ENCODE measurements at places on chromosomes 3 and 15.

DNA sequence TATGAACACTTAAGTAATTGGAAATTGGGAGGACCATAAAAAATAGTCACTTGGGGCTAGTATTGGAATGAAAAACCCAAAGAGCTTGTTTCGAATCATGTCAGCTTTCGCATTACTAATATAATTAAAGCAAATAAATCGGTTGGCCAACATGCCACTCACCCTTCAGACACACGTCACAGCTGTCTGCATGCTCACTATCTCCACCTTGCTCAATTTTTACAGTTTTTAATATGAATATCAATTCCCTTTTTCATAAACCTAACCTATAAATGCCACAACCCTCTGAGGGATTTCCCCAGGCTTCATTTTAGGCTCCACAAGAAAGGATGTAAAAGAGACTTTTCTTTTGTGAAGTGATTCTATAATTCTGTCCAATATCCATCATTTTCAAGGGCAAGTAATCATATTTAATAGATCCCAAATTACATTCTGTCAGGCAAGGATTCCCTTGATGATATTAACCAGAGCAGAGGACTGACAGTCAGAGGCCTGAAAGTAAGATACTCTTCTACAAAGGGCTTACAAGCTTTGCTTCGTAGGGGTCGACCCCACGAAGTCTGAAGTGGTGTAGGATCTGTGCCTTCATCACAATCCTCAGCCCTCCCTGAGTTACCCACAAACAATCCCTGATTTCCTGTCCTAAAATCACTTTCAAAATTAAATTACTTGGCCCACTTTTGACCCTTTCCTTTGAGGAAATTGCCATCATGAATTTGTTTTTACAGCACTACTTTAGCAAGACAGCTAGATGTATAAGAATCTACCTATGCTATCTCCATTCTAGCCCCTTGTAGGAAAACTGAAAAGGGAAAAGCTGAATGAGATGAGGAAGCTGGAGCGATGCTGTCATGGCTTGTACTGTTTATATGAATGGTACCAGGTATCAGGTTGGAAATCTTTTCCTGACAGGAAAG, 44.5 kb downstream of the NANOGP8 start:
- DNase-seq: no peak

DNA sequence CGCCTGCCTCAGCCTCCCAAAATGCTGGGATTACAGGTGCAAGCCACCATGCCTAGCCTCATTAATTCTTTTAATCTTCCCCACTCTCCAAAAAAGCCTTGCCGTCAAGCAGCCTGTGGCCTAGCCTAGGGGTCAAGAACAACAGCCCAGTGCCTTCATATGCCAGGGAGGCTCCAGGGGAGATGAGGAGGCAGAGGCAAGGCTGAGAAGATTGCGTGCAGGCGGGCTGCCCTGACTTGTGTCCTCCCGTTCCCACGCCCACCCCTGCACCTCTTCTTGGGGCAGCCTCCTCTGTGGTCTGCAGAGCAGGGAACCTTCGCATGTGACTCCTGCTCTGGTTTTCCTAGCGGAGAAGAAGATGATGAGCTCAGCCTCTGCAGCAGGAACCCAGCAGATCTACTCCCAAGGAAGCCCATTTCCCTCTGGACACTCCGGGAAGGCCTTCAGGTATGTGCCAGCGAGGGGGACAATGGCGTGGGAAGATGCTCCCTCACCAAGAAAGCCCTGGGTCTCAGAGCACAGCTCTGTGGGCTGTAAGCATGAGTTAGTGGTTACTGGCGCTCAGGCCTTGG, 118.5 kb upstream of the ABHD17C start:
- DNase-seq: no peak

DNA sequence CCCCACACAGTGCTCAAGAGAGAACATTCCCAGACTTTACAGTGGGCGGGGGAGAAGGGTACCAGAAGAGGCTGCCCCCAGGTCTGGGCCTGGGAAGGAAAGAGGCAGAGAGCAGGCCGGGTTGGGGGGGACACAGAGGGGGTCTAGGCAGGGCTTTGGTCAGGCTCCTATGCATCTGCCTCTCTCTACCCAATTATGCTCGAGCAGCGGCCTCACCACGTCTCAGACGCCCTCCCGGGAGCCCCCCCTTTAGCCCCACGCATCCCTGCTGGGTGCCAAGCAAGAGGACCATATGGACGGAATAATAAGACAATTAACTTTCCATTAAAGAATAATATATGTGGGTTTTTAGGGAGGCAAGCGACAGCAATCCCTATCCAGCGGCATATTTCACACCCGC, 32.8 kb downstream of the CACNA2D2 start:
- no peak for DNase-seq

- no peak for DNase-seq
Observed at GRCh38 chr15:89660556-89660955, 5.3 kb upstream of the KIF7 start.

DNA sequence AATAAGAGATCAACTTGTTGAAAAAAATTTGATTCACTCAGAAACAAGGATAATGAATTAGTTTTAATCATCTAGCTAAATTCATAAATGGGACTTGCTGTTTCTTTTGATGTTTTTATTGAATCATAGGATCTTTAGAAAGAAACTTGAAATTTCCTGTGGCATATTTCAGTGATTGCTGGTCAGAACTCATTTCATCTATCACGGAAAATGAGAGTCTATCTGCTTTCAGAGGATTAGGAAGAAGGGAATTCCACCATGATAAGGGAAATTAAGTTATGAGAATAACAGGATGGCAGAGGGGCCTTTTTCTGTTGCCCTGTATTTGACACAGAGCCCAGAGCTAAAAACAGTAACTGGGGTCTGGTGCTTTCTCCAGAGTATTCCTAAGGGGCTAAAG, 44.9 kb upstream of the CCNL1 start:
- DNase-seq: no peak

- DNase-seq: no peak
Observed at GRCh38 chr15:67349634-67350033, 95.0 kb downstream of the IQCH start.

DNA sequence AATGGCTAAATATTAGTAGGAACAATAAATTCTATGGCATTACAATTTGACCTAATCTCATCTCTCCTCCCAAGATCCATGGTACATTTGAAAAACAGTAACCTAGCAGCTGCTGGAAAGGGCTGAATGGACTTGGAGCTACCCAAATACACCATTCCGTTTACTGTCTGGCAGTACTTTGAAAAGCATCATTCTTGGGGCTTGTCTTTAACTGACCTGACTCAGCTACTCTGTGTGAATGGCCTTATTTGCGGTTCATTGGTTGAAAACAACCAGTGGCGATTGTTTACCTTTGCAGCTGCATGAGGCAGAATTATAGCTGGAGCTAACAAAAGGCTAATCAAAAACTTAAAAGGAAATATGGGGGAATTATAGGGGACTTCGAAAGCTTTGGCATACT, 311.2 kb upstream of the MCTP2 start:
- no peak for DNase-seq

- DNase-seq: no peak
Observed at GRCh38 chr15:68822818-68823217, 2.1 kb upstream of the ANP32A start.

DNA sequence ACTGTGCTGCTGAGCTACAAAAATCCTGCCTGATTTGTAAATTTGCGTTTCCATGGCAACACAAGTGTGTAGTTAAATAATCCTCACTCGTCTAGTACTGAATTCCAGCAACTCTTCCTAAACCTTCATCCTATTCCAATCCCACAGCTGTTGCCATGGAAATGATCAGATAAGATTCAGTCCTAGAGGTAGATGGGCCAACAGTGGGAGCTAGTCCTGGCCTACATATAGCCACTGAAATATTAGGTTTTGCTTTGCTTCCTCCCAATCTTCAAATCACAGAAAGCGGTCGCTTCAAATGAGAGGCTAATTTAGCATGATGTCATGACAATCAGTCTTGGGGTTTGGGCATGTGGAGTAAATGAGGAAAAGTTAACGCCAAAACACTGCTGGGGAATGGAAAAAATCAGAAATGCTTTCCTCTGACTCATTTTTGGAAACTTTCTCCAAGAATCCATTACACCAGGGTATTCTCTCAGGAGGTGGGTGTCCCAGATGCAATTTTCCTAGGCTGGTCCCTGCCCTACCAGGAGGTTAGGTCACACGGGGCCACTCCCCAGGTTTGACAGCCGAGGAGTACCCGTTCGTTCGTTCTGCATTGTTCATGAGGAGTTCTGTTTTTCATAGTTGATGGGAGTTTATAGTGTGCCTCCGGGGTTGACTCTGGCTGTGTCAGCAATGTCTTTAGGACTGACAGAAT, 159.2 kb upstream of the SLCO3A1 start:
- no peak for DNase-seq

DNA sequence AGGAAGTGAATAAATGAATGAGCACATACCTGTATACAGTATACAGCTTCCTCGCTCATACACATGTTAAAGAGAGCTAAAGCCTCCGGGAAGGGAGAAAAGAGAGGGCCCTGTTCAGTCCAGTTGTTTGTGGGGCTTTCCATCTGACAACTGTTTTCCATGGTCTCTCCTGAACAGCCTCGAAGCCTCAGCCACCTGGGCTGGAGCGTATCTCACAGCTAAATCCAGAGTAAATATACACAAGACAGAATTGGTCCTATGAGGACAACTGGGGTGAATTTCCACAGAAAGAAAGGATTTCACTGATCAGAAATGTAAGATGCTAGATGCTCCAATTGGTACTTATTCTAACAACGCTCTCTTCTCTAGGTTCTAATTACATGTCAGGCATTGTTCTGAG, 103.5 kb downstream of the LIPC start:
- no peak for DNase-seq

DNA sequence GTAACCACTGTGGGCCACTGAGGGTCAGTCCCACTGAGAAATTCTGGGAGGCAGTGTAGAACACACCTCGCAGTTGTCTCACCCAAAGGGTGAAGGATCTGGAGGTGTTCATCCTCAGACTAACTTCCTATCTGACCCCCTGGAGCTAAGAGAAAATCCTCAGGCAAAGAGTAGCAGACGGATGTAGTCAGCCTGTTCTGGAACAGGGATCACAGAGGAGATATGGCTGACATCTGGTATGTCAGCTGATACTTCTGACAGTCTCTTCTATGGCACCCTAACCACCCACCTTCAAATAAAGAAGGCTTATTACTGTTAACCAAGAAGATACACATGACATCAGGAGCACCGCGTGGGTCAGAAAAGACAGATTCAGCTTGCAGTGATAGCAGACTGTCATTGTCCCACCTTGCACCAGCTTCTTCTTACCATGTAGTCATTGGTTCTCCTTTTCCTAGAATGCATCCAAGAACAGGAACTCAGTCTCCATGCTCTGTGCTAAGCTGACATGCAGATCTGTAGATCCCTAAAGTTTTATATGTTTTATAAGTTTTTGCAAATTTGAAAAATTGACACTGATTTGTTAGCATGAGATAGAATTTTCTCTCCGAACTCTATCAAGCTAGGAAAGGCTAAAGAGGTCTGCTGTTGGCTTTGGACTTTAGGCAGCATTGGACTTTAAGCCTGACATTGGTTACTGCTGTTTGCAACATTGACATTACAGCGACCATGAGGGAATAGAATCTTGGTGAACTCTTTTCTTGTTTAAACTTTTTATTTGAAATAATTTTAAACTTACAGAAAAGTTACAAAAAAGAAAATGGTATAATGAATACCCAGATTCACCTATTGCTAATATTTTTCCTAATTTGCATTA, 60.4 kb downstream of the KBTBD12 start:
- no peak for DNase-seq

GRCh38 chr15:22874966-22875365, 36.5 kb downstream of the NIPA2 start:
- no peak for DNase-seq

GRCh38 chr3:189766416-189766815, 135.2 kb downstream of the TP63 start:
- DNase-seq: no peak

- no peak for DNase-seq
Observed at GRCh38 chr3:102142379-102143060, 292.3 kb upstream of the ZPLD1 start.

DNA sequence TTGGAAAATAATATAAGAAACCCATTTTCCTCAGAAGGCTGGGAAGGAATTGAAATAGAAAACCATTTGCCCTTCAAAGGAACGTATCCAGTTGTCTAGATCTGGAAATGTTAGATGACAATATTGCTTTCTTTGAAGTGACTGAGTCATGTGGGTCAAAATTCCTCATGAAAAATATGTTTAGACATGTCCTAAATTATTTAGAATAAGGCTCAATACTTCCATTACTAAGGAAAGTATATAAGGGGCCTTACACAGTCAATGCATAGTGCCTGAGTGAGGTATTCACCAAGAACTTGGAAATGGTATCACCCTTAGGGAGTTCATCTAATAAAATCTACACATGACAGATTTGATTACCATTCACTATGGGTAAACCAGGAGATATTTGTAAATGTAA, 619.8 kb upstream of the KCNMB2 start:
- no peak for DNase-seq

DNA sequence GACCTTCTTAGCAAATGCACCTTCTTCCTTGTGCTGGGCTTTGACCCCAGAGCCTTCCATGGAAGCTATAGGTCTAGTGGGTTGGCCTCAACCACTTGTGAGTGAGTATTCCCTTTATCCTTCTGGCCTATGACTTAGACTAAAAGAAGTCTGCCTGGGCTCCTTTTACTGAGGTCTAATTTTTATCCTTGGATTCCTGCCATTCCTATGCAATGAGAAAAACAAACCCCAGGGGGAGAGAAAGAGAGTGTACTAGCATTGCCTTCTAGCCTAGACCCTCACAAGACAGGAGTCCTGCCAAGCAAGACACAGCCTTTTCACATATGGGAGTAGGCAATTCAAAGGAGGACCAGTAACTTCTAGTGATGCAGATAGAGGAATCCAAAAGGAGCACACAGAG, 155.4 kb downstream of the PPM1L start:
- no peak for DNase-seq

GRCh38 chr15:79025201-79025600, 65.4 kb downstream of the RASGRF1 start:
- DNase-seq: no peak

DNA sequence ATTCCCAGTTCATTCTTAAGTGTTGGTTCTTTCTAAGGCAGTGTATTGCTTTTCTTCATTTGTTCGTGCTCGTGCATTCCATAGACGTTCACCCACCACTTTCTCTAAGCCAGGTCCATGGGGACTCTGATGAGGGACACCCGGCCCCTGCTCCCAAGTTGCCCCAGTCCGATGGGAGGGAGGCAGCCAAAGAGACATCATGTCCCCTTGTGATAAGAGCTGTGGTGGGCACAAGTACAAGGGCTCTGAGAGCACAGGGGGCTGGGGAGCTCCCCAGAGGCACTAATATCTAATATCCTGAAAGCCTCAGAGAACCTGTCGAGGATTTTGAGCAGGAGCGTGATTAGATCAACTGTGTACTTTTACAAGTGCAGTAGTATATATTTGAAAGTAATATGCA, 6.3 kb downstream of the SPSB4 start:
- DNase-seq: no peak

- DNase-seq: no peak
Observed at GRCh38 chr15:23913635-23914034, 226.5 kb upstream of the NDN start.

Measured in neural crest cell (in vitro differentiated cells).